ENCODE measurements at places on chromosomes 7 and 10.

DNA sequence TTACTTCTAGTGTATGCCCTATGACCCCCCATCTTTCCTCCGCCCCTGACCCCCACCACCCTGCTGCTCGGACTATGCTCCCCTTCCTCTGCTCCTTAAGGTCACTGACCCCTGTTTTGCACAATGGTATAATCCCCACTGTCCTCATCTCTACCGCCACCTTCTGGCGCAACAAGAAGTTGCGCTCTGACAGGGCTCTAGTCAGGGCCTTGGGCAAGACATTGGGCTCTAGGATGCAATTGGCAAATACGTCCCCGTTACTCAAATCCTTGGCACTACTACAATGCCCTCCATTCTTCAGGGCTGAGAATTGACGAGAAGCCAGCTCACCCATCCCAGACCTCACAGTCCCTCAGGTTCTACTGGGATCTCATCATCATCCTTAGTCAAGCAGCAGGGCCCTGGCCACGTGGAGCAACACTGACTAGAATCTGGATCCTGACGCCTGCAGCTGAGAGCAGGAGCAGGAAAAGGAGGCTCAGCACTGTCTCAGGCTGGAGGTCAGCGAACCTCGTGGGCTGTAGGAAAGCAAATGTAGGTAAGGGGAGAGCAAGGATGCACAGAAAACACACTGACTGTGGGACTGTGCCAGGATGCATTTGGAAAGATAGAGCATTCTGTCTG is 10.6 kb downstream of the LRIT2 start:
- no peak for DNase-seq

- DNase-seq: no peak
These were observed 37.9 kb upstream of the ABCB5 start for GRCh38 chr7:20577441-20578071.

DNA sequence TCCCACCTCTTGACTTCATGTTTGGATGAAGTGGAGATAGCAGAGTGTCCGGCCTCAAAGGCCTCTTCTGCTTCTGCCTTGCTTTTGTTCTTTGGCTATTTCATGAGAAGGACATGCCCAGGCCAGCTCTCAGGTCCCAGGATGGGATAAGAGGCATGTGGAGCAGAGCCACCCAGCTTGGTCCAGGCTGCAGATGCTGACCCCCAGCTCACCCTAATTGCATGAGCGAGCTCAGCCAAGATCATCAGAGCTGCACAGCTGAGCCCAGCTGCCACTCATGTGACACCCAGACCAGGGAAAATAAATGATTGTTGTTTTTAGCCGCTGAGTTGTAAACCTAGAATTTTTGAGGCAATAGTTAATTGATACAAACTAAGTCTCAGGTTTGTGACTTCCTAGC is 230.0 kb downstream of the PHF14 start:
- no peak for DNase-seq

GRCh38 chr7:104160375-104160774 is 47.4 kb downstream of the ORC5 start:
- DNase-seq: no peak

DNA sequence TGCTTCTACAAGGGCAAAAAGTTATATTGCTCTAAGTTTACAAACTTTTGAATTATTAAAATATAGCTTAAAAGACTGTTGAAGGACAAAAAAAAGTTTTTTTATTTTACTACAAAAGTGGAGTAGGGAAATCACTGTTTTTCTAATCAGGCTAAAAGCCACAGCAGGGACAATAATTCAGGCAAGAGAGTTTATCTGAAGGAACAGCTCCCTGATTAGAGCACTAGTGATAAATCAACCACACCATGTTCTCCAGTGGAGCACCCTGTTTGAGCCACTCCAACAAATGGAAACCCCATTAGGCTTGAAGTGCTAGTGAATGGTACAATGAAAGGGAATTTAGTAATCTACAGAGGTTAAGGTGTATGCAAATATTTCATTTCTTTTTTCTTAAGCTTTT is 357.1 kb downstream of the SEMA3D start:
- no peak for DNase-seq

DNA sequence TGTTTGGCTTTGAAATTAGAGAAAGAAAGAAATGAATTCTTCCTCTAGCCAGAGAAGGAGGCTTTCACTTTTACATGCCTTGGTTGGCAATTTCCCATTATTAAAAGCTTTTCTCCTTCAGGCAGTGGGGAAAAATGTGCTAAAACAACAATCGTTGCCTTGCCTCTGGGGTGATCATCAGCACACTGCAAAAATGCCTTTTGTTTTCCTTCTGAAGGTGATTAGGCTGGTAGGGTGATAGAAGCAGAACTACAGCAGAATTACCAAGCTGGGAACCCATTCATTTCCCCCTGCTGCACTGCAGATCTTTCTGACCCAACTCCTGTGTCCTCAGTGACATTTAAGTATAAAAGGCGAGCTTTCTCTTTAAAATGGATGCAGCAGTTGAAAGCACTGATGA is 22.2 kb downstream of the ANK3 start:
- DNase-seq: no peak

DNA sequence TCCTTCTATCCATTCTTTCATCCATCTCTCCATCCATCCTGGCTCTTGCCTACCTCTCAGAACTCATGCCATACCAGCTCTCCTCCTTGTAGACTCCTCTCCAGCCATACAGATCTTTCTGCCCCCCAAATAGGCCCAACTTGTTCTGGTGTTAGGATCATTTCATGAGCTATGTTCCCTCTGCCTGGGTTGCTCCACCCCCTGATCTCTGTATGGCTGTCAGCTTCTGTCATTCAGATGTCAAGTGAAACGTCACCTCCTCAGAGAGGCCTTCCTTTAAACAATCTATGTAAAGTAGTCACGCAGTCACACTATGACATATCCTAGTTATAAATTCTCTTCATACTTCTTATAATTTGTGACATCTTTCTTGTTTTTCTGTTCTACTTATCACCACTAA is 42.3 kb upstream of the PNLIPRP3 start:
- no peak for DNase-seq

DNA sequence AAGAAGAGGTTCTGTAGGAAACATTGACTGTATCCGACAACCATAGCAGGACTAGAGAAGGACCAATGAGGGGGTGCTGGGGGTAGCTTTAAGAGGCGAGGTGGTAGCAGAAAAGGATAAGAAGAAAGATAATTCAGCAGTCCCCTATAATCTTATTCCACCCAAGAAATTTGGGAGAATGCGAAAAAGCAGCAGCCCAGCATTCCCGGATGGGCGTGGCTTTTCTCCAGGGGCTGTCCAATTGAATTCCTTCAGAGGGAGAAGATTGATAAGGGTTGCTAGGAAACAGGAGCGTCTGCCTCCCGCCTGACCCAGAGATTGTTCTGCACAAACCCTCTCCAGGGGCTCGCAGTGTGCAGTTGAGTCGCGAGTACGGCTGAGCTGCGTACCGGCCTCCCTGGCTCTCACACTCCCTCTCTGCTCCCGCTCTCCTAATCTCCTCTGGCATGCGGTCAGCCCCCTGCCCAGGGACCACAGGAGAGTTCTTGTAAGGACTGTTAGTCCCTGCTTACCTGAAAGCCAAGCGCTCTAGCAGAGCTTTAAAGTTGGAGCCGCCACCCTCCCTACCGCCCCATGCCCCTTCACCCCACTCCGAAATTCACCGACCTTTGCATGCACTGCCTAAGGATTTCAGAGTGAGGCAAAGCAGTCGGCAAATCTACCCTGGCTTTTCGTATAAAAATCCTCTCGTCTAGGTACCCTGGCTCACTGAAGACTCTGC is at the start of gene GRM3:
Gene GRM3 (plus strand): TSS at position 349 of the 721 bp plus-strand sequence. CDS start 121,237 bp downstream, outside the sequence.
- no peak for DNase-seq

DNA sequence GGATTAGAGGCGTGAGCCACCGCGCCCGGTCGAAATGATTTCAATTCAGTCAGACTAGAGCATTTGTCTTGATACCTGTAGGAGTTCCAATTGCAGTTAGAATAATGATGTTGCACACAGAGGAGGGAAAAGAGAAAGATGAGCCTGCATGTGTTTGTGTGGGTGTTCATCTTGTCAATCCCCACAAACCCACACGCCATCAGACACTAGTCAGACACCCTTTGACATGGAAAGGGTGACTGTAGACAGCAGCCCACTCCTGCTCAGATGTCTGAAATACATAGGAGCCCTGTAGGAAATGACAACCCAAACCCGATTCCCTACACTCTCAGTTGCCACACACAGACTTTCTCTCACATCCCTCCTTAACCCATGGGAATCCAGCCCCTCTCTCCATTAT is 92.0 kb downstream of the ABLIM1 start:
- DNase-seq: no peak

DNA sequence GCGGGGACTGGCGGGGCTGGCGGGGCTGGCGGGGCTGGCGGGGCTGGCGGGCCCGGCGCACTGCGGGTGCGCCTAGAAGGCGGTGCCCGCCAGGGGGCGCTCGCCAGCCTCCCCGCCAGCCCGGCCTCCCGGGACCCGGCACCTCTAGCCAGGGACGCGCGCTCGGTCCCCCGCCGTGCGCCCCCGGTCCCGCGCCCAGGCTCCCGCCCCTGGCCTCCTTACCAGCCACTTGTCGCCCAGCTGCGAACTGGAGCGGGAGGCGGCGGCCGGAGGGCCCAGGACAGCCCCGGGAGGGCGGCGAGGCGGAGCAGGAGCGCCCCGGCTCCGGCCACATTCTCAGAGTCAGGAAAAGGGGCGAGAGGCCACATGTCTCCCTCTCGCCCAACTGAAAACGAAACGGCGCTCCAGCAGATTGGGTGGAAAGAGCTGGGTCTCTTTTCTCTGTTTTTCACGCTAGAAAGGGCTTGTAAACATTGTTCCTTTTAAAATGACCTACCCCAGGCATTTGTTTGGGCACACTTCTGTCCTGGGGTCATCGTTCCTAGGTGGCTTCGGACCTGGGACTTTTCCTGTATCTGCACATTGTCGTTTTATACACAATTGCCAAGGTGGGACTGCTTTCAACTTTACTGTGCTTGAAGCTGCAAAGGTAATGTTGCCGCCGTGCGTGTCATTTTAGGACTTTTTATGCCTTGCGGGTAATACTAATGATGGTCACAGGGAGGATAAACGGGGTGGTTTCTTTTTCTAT is 378 bp upstream of the PRKCQ start:
- no peak for DNase-seq

- no peak for DNase-seq
These were observed 219.0 kb downstream of the CCDC3 start for GRCh38 chr10:12782537-12782936.

DNA sequence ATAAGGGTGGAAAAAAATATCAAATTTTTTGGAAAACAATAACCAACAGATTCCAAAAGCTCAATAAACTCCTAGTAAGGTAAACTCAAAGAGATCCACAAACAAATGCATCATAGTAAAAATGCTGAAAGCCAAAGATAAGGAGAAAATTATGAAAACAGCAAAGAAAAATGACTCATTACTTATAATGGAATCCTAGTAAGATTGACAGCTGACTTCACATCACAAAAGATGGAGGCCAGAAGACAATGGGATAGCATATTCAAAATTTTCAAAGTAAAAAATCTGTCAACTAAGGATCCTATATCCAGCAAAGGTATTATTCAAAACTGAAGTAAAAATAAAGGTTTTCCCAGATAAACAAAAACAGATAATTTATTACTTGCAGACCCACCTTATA is 183.4 kb upstream of the VIPR2 start:
- DNase-seq: no peak

GRCh38 chr10:17888189-17888588 is 63.5 kb upstream of the SLC39A12 start:
- DNase-seq: no peak

- DNase-seq: no peak
These were observed 334.0 kb downstream of the ZNF33B start for GRCh38 chr10:42304341-42304740.

GRCh38 chr10:51501396-51501795 is 198.0 kb downstream of the CSTF2T start:
- DNase-seq: no peak

GRCh38 chr7:47183862-47184590 is 397.9 kb downstream of the TNS3 start:
- no peak for DNase-seq

GRCh38 chr7:87590578-87590977 is 10.1 kb downstream of the ABCB1 start:
- DNase-seq: no peak

GRCh38 chr7:95859429-95859828 is 87.1 kb downstream of the DYNC1I1 start:
- DNase-seq: no peak

GRCh38 chr10:21314906-21315644 is 210.4 kb downstream of the SKIDA1 start:
- no peak for DNase-seq

GRCh38 chr7:148773334-148773733 is 74.6 kb downstream of the CUL1 start:
- no peak for DNase-seq

- no peak for DNase-seq
These were observed 102.4 kb downstream of the MDFIC start for GRCh38 chr7:115024276-115024675.

GRCh38 chr10:101157756-101158458 is 26.8 kb downstream of the TLX1 start:
- no peak for DNase-seq

- no peak for DNase-seq
These were observed 1.2 kb downstream of the SGCE start for GRCh38 chr7:94654783-94655125.

GRCh38 chr10:86815035-86815617 is 58.7 kb downstream of the BMPR1A start:
- DNase-seq: no peak

DNA sequence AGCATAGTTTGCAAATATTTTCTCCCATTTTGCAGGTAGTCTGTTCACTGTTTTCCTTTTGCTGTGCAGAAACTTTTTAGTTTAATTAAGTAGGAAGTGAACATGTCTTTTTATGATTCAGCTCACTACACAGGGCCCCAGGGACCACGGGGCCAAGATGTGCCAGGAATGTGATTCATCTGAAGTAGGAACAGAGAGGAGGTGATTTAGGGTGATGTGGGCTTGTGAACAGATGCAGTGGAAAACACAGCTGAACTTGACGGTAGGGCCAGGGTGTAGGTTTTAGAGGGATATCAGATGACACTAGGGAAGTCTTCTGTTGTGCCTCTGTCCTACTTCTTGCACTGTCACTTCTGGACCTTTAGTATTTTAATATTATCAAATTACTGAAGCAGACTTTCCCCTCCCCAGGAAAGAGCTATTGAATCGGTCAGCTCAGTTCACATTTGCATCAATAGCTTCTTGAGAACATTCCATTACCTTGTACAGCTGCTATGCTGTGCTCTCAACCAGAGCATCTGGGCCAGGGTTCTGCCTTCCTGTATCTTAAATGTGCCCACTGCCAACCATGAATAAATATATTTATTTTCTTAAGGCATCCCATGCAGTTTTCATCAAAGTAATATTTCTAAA is 96.9 kb downstream of the OSBPL3 start:
- DNase-seq: no peak

All from D721Med (cell line).